ENCODE measurements at places on chromosomes 1 and 21.
A peak's percentile ranks its signal among the peaks of the same experiment; 100 is the strongest.

DNA sequence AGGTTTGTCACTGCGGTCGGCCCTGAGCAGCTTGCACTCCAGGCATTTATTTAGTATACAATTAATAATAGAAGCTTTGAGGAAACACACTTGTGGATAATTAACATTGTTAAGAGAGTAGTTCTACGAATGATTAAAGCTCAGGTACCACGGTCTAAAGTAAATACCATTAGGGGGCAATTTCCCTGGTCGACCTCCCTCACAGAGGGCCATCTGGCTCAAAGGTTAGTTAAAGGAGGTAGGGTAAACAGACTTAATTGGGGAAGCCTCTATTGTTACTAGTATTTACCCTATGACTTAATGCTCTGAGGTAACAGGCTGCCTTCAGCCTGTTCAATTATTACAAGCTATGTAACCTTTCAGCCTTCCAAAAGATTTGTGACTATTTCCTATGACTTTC lies 122.3 kb upstream of the SLC44A3 start:
- no peak for DNase-seq

DNA sequence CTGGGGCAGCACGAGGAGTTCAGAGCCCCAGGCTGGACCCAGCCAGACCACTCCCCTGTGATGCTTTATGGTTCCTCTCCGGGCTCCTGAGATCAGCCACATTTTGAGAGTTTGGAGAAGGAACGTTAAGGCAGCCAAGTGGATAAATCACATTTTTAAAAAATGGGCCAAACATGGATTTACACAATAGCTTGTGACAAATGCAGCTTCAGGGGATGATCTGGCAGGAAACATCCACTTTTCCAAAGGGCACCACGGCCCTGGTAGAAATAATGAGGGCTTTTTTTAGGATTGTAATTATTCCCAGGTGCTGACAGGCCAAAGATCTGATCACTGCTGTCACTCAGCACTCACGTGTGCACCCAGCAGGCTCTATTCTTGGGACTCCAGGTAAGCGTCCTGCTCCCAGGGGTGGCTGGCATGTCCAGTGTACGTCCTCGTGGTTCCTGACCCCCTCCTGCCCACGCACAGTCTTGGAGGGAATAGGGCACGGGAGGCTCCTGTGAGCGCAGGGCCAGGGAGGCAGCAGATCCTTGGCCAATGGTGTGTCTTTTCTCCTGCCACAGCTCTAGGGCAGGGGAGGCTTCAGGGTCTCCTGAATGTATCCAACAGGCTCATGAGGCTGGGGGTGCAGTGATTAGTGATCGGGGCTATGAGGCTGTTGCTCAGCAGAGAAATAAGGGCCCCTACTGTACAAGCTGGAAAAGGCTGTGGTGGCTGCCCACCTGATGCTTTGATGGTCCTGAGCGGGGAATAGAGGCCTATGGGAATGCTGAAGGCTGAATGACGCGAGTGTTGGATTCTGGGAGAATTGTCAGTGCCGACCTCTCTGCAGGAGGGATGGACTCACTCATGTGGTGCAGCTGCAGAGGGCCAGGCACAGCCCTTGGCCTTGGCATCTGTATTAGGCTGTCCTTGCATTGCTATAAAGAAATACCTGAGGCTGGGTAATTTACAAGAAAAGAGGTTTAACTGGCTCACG lies 415.7 kb downstream of the PTPRU start:
- DNase-seq: no peak

DNA sequence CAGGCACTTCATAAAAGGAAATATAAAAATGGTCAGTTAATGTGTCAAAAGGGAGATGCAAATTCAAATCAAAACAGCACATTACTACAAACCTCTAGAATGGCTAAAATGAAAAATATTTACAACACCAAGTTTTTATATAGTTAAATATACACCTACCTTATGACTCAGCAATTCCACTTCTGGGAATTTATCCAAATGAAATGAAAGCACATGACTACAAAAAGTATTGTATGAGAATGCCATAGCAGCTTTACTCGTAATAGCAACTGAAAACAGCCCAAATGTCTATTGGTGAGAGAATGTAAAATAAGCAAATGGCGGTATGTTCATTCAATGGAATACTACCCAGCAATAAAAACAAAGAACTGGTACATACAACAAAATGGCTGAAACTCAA lies 175.8 kb upstream of the SPAG17 start:
- no peak for DNase-seq

- no peak for DNase-seq
Observed at GRCh38 chr1:99270646-99271045, 6.4 kb downstream of the PLPPR4 start.

- peak; percentile 51 for DNase-seq
Observed at GRCh38 chr1:44696789-44697345, 22.4 kb downstream of the ARMH1 start.

GRCh38 chr1:201039418-201039817 lies 15.9 kb upstream of the KIF21B start:
- DNase-seq: no peak

DNA sequence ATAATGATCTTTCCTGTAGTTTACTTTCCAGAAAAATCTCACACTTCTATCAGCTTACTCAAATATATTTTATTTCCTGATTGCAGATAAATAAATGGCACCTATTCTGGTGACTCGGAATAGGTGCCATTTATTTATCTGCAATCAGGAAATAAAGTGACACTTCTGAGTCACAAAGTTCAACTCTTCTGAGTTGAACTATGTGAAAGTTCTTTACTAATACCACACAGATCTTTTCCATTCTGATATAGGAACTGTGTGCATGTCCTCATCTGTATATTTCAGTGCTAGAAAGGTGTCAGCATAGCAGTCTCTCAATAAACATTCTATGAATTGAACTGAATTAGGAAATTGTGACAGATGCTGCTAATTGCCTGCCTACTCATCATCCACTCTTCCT lies 4.9 kb upstream of the VCAM1 start:
- DNase-seq: no peak

DNA sequence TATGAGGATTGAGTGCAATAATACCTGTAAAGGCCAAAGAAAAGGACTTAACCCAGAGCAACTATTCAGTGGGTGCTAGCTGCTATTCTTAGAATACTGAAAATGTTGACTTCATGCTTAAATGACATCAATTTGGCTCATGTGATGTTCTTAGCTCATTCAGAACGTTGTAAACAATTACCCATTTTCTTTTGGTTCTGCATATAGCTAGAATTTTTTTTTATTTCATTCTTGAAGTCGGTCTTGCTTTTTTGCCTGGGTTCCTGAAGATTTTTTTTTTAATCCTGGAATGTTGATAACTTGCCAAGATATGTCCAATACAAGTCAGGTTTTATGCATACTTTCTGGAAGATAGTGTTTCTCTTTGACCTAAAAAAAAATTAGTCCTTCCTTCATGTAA lies 772.0 kb downstream of the LTN1 start:
- no peak for DNase-seq

DNA sequence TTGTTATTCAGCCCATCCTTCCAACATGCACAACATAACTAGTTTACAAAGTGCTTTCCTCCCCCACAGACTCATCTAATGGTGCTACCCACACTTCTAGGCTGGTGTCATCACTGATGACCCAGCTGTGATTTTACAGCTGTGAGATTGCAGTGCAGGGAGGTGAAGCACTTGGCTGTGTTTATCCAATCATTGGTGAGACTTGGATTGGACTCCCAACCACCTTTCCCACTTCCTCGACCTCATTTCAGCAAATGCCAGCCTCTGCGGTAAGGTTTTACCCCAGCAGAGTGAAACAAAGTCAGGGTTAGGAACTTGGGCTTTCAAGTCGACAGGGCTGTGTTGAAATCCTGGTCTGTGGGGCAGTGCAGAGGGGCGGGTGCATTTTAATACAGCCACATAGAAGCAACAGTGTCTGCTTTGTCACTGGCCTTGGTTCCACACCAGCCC lies 22.1 kb downstream of the ECHDC2 start:
- DNase-seq: no peak

- no peak for DNase-seq
Observed at GRCh38 chr21:29664615-29665014, 275.2 kb downstream of the GRIK1 start.

GRCh38 chr1:105793536-105794146 lies 1262.8 kb upstream of the PRMT6 start:
- peak; percentile 12 for DNase-seq

- no peak for DNase-seq
Observed at GRCh38 chr1:212328248-212328647, 43.0 kb downstream of the PPP2R5A start.

DNA sequence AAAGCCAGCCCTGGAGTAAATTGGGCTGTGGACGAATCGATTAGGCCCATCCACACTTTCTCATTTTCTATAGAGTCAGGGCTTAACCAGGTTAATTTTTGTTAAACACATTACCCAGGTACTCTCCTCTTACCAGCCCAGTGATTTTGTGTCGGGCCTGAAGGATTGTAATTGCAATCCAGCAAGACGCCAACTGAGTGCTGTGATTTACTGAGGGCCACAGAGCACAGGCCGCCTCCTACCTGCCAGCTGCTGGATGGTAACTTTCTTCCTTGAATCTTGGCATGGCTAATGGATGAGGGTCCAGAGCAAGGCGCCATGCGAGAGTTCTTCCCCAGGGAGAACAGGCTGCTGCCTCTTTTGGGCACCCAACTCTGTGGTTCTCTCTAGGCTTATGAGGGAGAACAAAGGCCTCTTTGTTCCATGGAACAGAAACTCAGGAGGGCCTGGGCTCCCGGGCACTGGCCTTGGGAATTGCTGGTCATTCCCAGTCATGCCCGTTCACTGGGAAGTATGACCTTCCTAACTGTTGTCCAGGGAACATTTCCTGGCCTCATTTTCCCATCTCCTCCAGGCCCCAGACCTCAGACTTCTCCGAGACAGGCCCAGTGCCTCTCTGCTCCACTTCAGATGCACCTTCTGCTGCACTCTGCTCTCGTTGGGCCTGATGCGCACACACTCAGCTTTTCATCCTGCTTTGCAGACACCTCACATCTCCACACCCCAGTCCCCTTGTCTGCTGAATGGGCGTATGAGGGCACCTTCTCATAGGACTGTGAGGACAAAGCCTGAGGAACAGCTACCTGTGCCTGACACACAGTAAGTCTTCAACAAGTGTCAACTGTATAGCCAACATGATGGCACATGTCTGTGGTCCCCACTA lies 57.3 kb downstream of the SYF2 start:
- DNase-seq: no peak

- no peak for DNase-seq
Observed at GRCh38 chr1:231839999-231840398, 213.4 kb downstream of the DISC1 start.

- DNase-seq: no peak
Observed at GRCh38 chr1:55067022-55067778, 27.9 kb downstream of the PCSK9 start.

DNA sequence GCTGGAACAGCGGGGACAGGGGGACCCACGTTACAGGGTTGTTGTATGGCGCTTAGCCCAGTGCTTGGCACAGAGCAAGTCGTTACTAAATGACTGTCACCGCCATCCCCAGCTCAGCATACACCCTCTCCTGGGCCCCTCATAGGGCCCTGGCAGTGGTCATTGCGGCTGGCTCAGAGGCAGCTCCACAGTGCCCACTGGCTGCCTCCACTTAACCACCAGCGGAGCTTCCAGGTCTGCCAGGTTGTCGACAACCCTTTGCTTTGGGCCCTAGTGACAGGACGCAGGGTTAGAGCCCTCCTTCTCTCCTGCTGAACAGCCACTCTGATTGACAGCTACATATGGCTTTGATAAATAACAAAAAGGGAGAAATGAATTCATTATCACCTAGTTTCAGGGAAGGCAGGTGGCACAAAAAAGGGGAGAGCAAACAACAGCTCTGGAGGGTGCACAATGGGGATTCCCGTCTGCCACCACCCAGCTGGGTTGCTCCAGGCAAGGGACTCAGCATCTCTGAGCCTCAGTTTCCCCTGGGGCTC lies 4.8 kb downstream of the EFHD2 start:
- DNase-seq: no peak

GRCh38 chr1:30044656-30045144 lies 678.7 kb downstream of the MATN1 start:
- no peak for DNase-seq

DNA sequence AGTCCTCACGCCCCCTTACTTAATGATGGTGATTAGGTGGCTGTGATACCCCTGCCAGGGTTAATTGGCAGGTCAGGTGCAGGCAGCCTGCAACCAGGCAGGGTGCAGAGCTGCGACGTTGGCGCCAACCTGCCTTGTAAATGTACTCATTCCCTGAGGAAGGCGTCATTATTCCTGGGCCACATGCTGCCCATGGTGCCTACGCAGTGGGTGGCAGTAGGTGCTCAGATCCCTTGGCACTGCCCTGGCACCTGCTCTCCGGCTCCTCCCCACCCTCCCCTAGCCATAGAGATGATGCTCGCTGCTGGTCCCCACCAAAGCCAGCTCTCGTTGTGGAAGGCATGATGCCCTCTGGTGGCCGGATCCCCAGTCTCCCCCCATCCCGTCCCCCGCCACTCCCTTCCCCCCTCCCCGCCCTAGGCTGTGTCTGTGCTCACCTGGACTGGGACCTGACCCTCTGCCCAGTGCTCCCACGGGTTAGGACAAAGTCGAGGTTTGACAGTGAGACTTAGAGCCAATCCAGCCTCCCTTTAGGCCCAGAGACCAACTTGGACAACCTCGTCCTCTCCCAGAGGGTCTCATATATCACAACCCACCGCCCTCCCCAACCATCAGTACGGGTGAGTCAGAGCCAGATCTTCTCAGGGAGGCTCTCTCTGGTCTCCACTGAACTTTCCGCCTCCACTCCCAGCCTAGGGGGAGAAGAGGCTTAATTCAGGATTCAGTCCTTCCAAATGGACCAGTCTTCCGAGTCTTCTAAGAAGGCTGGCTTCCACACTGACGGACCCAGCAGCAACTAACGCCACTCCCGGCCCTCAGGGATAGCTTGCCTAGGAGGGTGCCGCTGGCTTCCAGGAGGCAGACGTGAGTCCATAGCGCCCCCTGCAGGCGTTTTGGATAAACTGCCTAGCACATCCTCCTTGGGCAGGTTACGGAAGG lies 5.7 kb downstream of the KRTCAP2 start:
- DNase-seq: peak; percentile 84

DNA sequence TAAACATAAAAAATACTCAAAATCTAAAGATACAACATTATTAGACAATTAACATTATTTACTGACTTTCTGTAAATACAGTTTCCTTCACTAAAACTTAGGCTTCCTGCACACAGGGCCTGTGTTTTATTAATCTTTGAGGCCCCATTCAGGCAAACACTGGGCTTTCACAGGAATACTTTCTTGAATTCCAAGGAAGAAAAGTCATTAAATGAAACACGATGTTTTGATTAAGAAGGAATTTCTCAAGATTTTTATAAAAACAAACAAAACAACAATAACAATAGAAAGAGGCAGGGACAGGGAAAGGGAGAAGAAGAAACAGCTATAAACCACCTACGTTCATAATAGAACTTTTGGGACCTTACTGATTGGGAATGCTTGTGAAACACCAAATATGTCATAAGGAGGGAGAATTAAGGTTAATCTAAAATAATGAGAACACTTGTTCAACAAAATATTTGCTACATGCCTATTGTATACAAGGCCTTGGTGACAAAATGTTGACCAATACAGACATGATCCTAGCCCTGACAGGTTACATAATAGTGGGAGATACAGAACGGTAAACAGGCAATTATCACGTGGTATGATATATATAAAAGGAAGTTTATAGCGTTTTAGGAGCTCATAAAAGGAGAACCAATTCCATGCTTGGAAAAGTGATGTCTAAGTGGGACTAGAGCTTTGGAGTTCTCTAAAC lies 3.6 kb downstream of the DDAH1 start:
- no peak for DNase-seq

- no peak for DNase-seq
Observed at GRCh38 chr1:100449477-100449876, 88.5 kb upstream of the GPR88 start.
